Activated T-helper 1 cell treated with anti-CD3 and anti-CD28 coated beads, Interleukin-2, amount 50 U/mL, for 16 hours (primary cell): ENCODE measurements at places on chromosomes 11 and 22.

- DNase-seq: no peak
These were observed 75.5 kb downstream of the PACSIN2 start for GRCh38 chr22:42939451-42939881.

GRCh38 chr11:69879729-69880005, 60.5 kb upstream of the FGF3 start:
- DNase-seq: no peak

DNA sequence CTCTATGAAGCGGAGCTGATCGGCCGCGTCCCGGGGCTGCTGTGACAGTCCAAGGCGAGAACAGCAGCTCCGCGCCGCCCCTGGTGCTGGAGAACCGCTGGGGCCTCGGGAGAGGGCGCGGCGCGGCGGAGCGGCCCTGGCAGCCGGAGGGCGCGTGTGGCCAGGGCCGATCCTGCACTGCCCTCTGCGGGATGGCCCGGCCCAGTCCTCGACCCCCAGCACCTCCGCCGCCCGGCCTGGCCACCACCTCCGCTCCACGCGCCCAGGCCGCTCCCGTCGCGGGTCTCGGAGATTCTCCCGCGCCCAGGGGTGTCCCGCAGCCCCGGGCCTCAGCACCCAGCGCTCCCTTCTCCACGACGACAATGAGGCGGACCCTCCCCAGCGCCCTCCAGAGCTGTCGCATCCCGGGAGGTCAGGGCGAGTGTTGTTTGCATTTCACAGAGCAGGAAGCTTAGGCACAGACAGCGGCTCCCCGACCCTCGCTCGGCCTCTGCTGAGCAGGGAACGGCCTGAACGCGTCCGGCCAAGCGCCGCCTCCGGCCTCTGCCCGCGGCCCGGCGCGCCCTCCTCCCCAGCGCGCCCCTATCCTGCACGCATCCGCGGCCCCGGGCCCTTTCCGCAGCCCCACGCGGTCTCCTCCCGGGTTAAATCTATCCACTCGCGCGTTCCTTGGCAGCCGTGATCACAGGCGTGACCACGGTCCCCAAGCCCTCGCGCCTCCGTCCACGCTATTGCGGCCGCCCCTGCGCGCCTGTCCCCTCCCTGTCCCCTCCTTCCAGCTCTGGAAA, 109.7 kb downstream of the WNT7B start:
- DNase-seq: no peak

- DNase-seq: no peak
These were observed 6.2 kb downstream of the PANX1 start for GRCh38 chr11:94134651-94135512.

GRCh38 chr11:118663381-118663780, 16.1 kb downstream of the TREH start:
- DNase-seq: no peak

GRCh38 chr11:113475160-113475761, at the start of gene DRD2:
DRD2 (minus strand) TSS chr11:113475398; CDS start chr11:113424651, 50,747 bp downstream.
- no peak for DNase-seq

GRCh38 chr11:86548271-86548917, 124.0 kb downstream of the ME3 start:
- no peak for DNase-seq

DNA sequence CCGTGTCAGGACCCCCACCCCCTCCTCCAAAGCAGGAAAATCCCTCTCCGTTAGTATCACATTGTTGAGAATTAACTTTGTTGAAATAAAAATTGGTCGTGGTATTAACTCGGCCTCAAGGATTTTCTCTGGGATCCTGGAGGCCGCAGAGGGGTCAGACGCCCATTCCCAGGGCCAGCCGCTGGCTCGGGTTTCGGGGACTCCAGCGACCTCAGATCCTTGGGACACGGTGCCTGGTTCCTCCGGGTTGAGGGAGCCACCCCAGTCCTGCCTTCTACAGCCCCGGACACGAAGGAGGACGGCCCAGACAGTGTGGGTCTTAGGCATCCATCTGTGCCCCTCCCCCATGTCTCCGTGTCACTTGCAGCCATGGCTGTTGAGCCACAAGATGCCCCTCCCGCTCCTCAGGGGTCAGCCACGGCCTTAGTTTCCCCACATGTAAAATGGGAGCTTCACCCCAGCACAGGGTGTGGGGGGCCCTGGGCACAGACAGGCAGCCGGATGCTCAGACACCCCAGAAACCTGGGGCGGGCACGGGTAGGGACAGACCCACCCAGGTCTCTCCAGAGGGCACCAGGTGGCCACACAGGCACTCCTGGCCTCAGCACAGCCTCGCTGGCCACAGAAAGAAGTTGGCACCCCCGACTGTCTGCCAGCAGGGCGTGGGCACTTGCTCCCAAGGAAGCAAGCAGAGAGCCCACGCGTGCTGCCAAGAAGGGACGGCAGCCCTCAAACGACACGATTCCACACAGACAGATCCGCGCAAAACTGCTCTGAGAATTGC, 15.5 kb downstream of the GP1BB start:
- no peak for DNase-seq

DNA sequence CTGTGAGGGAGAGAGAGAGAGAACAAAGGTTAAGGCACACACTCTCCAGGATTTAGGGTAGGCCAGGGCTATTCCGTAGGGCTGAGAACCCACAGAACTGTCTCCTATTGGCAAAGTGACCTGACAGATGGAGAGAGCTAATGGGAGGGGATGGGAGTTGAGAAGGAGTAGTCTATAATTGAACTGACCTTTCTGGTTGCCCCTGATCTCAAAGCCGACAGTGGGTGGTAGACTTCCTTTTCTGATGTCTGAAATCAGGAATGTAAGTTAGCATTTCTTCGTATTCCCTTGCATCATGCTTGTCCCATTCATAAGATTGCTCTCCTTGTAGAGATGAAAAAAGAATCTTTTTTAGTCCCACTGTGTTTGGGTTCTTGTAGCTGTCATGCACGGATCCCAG, 210.1 kb downstream of the NTM start:
- DNase-seq: no peak

DNA sequence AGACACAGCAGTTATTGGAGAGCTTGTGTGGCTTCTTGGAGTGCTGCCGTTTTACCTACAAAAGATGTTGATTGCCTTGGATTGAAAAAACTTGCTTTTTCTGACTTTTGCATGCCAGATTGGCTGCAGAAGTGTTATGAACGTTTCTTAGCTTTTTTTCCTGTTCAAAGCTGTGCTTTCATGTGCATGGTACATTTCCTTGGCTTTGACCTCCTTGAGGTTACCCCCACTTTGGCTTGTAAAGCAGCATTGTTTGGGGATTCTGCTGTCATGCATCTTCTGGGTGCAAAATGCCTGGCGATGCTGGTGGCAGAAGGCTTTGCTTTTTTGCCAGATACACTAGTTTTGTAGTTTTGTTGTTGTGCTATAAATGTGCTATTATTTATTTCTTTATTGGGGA, 80.0 kb downstream of the JRKL start:
- DNase-seq: no peak

DNA sequence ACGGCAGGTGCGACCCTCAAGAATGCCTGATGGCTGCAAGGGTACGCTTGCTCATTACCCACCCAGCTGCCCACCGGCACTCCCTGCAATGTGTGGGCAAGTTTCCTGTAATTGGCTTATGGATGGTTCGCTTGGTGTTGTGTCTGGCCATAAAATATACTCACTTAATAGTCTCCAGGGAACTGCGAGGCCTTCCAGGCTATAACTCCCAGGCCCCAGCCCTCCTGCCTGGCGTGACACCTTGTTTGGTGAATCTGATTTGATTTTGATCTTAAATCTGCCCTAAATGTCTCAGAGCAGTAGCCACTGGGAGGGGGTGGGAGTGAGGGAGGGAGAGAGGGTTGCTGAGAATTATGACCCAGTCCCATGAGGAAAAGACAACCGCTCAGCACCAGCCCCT, 572.2 kb downstream of the BUD13 start:
- no peak for DNase-seq

- DNase-seq: no peak
These were observed 62.4 kb upstream of the NNMT start for GRCh38 chr11:114233755-114234154.

DNA sequence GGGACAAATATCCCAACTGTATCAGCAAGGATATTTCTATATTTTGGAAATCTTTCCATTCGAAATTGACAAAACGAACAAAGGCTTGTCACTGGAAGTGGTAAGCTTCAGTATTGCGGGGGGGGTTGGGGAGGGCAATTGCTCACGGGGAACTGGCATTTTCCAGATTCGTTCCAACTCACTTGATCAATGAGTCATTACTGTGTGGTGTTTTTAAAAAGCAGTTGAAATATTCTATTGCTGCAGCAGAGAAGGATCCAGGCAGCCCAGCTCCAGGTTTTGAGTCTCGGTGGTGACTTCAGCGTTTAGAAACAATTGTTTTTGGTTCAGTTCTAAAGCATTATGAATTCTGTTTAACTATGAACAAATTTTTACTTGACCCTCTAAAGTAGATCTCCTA, 33.8 kb upstream of the FBLN1 start:
- DNase-seq: no peak

DNA sequence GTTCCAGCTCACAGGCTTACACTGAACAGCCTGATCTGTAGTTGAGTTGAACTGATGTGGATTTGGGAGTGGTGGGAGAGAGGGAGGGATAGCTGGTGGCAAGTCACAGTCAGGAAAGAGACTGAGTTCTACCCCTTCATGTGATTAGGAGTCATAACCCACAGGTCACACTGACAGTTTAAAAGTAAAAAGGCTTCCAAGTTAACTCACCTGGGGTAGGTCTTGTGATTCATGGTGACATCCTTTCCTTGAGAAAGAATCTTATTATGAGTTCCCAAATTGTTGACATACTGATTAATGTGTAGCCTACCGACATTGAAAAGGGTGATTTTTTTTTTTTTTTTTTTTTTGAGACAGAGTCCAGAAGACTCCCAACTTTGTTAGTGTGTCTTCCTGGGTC, 5.4 kb downstream of the IZUMO1R start:
- DNase-seq: no peak

- DNase-seq: no peak
These were observed 141.5 kb downstream of the OR4C45 start for GRCh38 chr11:50174189-50174588.

- DNase-seq: no peak
These were observed 153.0 kb downstream of the BBOX1 start for GRCh38 chr11:27193434-27194225.

DNA sequence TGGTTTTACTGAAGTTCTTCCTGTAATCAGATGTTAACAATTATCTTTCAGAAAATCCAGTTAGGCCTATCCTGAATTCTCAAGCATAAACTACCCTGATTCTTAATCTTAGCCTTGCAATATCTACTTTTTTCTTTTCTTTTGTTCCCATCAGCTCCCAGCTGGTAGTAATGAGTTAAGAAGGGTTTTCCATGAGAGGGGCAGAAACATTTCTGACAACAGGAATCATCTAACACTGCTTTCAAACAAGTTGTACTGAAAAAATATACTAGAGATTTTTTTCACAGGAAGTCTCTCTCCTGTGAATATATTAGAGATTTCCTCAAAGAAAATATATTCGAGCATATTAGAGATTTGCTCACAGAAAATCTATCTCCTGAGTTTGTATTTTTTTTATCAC, 3.3 kb upstream of the TRIM6 start:
- no peak for DNase-seq

DNA sequence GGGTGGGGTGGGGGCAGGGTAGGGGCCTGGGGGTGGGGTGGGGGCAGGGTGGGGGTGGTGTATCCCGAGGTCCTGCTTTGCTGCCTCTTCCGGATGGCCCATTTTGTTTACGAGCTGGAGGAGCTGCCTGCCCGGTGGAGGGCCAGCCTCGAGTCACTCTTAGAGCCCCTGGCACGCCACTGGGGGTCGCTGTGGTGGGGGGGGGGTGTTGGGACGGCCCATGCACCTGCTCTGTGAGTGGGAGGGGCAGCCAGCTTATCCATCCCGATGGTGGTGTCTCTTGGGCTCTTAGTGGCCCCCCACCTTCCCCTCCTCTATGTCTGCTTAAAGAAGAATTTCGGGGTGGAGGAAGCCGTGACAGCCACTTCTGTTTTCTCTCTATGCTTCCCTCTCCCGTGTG, 24.6 kb downstream of the MRGPRD start:
- no peak for DNase-seq

DNA sequence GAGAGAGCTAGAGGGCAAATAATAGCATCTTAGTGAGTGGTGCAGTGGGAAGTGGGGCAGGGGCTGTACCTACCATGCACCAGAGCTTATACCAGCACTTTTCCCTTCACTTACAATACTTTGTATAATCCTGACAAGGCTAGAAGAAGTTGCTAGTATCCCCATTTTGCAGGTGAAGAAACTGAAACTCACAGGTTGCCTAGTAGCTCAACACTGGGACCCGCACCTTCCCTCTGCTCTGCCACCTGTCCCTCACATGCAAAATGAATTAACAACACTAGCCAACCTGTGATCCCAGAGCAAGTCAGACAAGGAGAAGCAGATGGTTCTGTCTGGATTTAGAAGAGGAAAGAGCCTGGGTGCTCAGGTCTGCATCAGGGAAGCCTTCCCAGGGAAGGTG, 510.4 kb downstream of the BUD13 start:
- no peak for DNase-seq

- no peak for DNase-seq
These were observed 1293.9 kb downstream of the JRKL start for GRCh38 chr11:97683733-97684132.

- no peak for DNase-seq
These were observed 55.1 kb downstream of the ARHGEF12 start for GRCh38 chr11:120391292-120391691.

GRCh38 chr11:69193629-69194028, 37.9 kb downstream of the SMIM38 start:
- no peak for DNase-seq

- peak; percentile 44 for DNase-seq
These were observed at the start of gene CDC42BPG for GRCh38 chr11:64844330-64845128. CDC42BPG (minus strand) TSS chr11:64844653; CDS start chr11:64844569, 84 bp downstream.

DNA sequence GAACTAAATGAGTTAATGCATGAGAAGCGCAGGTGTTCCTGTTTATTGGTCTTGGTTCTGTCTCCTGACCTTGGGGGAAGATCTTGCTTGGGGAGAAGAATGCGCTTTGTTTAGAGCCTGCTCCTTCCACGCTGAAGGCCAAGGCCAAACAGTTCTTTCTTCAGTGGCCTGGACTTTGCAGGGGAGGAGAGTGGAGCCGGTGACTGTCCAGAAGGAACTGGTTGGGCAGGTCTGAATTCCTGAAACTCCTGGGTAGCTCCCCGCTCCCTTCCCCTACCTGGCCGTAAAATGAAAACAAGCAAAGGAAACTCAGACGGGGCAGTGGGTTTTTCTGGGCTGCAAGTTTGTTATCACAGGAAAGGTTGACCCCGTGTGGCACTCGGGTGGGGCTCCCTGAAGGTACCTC, 3.6 kb downstream of the ARHGAP8 start:
- no peak for DNase-seq

DNA sequence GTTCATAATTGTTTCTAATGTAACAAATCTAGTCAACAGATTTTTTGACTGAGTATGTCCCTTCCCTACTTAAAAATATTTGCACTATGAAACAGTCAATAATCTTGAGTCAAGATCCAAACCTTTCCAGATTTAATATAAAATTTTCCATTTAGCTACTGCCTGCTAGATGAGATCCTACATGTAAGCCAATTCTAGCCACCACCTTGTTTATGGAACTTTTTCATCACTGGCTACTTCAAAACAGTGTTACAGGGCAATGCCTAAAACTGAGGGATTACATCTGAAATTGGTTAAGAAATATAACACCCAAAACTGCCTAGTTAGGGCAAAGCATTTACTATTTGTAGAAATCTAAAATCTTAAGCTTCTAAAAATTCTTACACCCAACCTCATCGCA, 10.5 kb upstream of the FUT4 start:
- DNase-seq: no peak

- no peak for DNase-seq
These were observed 66.9 kb downstream of the PRDM11 start for GRCh38 chr11:45213316-45213665.

- DNase-seq: no peak
These were observed 8.3 kb downstream of the CLCF1 start for GRCh38 chr11:67364783-67365722.
